ENCODE measurements at places on chromosomes 12 and 14.

- no peak for DNase-seq
These were observed 58.9 kb downstream of the ARF6 start for GRCh38 chr14:49951691-49952345.

DNA sequence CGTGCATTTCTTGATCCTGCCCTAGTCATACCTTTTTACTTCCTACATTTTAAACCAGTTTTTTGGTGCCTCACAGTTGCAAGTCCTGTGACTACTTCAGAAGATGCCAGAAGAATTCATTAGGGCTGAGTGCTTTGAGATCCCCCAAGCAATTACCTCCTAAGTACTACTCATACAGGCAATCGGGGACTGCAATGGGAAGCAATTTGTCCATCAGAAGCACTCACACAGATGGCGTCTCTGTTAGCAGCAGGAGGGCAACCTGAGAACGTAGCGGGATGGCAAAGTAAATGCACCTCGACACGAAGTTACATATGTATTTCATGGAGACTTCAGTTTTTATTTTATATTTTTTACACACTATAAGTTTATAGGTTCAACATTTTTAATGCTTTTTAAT, 188.3 kb downstream of the CAPZA3 start:
- DNase-seq = no peak

GRCh38 chr12:52032446-52032803, 18.8 kb upstream of the NR4A1 start:
- no peak for DNase-seq

DNA sequence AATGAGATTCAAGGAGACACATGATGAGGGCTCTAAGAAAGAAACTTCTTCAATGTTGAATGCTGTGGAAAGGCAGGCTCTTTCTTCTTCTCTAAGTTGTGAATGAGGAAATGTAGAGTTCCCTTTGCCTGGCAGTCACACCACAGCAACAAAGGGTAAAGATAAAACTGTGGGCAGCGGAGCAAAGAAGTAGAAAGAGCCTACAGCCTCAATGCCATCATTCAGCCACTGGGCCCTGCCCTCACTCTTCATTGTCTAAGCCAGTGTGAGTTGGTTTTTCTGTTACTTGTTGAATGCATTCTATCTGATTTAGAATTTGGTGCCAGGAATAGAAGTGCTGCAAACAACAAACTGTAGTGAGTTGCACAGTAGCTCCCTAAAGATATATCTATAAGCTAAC, 12.2 kb downstream of the SDR9C7 start:
- DNase-seq = no peak

- no peak for DNase-seq
These were observed 102.3 kb downstream of the ITPR2 start for GRCh38 chr12:26730481-26731350.

DNA sequence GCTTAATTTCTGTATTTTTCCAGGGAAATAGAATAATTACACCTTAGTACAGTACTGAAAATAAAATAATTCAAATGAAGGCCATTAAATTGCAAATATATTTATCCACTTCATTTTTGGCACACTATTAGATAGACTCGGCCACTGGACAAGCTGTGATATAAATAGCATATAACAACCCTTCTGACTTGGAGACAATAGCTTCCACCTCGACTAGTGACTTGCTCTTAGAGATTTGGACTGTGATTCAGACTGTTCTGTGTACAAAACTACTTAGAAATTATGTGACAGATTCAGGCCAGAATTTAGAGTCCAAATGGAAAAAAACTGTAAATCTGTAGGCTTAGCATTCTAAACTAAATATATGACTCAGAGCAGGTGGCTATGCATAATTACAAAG, 949.9 kb downstream of the LRFN5 start:
- DNase-seq = no peak

- DNase-seq = no peak
These were observed 13.2 kb upstream of the COL2A1 start for GRCh38 chr12:48017496-48017895.

- DNase-seq = no peak
These were observed 79.6 kb downstream of the NCOR2 start for GRCh38 chr12:124487834-124488165.

GRCh38 chr12:102110782-102111181, 9.1 kb downstream of the NUP37 start:
- no peak for DNase-seq

- no peak for DNase-seq
These were observed 64.9 kb downstream of the RIN3 start for GRCh38 chr14:92578511-92578910.

DNA sequence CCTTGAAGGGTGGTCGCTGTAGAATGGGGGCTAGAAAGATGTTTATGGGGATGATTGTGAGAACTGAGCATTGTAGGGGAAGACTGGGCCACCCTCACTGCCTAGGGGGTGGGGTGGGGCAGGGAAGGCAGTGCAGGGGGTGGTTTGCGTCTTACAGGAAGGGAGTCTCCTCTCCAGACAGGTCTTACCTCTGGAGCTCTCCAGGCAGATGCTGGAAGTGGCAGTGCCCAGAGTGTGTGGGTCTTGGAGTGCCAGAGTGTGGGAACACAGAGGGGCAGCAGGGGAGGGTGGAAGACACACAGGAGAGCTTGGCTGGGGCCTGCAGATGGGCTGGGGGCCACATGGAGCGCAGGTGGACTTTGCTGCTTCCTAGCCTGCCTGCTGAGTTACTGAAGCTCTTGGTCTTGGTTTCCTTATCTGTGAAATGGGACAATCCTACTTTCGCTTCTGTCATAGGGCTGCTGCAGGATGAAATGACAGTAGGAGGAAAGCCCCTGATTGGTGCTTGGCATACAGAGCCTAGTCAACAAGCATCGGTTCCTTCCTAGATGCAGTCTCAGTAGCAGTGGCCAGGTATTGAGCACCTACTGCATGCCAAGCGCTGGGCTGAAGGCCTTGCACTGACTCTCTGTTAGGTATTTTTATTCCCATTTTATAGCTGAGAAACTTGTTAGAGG, 118.3 kb downstream of the SLC25A47 start:
- no peak for DNase-seq

DNA sequence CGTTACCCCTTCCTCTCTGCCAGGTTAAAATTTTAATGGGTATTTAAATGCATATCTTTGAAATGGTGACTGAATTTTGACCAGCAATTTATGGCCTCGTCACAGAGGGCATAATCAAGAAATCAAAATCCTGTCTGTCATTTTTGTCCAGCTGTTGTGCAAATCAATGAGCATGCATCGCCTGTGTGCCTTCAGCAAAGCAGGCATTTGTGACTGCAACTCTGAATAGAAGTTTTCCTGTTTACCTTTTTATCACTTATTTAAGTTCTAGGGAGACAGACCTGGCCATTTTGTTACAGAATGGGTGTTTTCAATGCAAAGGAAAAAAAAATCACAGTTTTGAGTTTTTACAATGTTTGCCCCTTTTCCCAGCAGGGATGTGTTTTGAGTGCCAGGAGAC, 107.4 kb downstream of the PPM1A start:
- DNase-seq = no peak

DNA sequence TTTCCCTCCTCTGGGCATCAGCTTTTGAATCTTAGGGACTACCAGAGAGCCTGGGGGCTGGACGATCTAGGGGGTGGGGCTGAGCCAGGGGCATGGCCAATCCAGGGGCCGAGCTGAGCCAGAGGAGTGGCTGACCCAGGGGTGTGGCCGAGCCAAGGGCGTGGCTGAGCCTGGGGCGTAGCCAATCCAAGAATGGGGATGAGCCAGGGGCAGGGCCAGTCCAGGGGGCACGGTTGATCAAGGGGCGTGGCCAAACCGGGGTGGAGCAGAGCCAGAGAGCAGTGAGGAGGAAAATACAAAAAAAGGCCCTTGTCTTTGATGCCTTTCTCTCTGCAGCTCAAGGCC, 219.3 kb upstream of the NOS1 start:
- no peak for DNase-seq

GRCh38 chr12:19933924-19934323, 434.4 kb upstream of the PDE3A start:
- no peak for DNase-seq

DNA sequence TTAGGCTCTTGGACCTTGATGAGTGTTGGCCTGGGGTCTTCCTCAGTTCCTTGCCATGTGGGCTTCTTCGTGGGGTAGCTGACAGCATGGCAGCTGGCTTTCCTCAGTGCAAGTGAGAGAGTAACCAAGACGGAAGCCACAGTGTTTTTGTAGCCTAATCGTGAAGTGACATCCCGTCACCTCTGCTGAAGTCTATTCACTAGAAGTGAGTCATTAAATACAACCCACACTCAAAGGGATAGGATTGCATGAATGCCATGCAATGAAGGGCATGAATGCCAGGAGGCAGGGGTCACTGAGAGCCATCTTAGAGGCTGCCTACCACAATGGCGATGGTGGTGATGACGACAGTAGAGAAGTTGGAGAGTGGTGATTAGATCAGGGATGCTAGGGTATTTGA, 13.5 kb upstream of the ASIC1 start:
- DNase-seq = no peak

DNA sequence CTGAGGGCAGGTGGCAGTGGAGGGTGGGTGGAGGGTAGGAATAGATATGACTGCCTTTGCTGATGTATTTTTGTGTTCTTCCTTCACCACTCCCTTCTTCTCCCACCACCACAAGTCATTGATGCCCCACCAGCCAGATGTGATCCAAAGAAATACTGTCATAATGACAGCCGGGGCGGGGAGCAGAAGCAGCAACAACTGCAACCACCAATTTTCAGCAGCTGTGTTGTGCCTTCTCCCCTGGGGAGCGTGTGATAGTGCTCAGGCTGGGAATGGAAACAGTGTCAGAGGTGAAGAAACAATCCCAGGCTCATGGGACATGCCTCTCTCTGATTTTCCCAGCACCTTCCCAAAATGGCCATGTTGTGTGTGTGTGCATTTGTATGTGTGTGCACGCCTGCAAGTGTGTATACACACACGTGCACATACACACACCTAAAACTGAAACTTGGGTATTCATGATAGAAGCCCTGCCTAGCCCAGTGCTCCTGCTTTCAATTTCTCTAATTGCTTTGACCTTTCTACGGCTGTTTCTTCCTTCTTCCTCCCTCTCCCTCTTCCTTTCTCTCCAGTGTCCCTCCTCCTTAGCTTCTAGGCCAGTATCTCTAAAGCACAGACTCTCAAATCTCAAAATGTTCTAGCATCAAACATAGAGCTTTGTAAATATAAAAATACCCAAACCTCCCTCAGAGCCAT, 299.2 kb upstream of the FKBP4 start:
- no peak for DNase-seq

- DNase-seq = no peak
These were observed 86.6 kb downstream of the KDM2B start for GRCh38 chr12:121494093-121494787.

GRCh38 chr14:68819260-68819691, 26.4 kb upstream of the ZFP36L1 start:
- DNase-seq = no peak

DNA sequence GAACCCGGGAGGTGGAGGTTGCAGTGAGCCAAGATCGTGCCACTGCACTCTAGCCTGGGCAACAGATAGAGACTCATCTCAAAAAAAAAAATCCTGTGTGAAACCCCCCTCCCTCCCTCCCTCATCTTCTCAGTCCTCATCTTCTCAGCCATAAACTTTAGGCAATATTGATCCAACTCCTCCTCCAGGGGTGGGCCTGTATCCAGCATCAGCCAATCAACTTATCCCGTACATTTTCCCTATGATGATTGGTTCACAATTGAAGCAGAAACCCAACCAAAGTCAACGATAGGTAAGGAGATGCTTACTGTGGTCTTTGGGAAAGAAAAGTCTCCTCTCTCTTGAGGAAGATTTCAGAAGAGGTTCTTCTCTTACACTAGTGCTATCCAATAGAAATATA, 33.5 kb upstream of the CIT start:
- DNase-seq = no peak

- DNase-seq = no peak
These were observed 3.1 kb downstream of the SH2B3 start for GRCh38 chr12:111408686-111409402.

- DNase-seq = no peak
These were observed 141.3 kb downstream of the PRKCH start for GRCh38 chr14:61462566-61463193.

- no peak for DNase-seq
These were observed 22.4 kb upstream of the PDE1B start for GRCh38 chr12:54526812-54527630.

- no peak for DNase-seq
These were observed 41.5 kb downstream of the TNFAIP2 start for GRCh38 chr14:103164779-103165178.

GRCh38 chr12:15494329-15495046, 172.2 kb downstream of the PTPRO start:
- no peak for DNase-seq

DNA sequence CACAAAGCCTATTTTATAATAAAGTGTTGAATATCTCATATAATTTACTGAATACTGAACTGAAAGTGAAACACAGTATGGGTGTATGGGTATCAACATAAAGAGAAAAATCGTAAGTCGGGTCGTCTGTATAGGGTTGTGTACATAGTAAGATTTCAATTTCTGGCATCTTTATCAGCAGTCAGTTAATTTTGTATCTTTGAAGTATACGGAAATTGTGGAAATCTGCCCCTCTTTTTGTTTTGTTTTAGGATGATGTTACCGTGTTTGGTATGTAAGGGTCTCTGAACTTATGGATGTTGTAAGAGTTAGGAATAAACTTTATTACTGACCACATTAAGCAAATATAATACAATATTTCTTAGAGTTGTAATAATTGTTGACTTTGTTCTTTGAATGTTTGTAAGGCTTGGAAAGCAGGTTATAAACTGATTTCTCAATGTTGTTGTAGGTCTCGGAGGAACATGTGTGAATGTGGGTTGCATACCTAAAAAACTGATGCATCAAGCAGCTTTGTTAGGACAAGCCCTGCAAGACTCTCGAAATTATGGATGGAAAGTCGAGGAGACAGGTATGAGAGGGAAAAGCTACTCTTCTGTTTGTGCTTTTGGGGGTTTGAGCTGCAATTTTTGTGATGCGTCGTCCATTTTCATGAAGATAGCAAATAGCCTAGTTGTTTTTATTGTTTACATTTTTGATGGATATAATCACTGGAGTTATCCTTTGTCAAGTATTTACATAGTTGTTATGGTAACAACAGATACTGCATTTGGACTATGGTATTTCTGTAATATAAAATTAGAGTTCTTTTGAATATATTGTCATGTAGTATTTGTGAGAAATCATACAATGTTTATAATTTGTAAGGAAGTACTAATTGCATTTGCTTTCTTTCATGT, 12.0 kb downstream of the EID3 start:
- DNase-seq = no peak

GRCh38 chr12:118064608-118065007, 3.6 kb upstream of the WSB2 start:
- DNase-seq = no peak

- DNase-seq = no peak
These were observed 9.8 kb downstream of the NKX2-1 start for GRCh38 chr14:36510078-36510799.

All from esophagus squamous epithelium (tissue), 5 donors.